T-helper 2 cell (primary cell): ENCODE measurements at places on chromosomes 13 and 19.

DNA sequence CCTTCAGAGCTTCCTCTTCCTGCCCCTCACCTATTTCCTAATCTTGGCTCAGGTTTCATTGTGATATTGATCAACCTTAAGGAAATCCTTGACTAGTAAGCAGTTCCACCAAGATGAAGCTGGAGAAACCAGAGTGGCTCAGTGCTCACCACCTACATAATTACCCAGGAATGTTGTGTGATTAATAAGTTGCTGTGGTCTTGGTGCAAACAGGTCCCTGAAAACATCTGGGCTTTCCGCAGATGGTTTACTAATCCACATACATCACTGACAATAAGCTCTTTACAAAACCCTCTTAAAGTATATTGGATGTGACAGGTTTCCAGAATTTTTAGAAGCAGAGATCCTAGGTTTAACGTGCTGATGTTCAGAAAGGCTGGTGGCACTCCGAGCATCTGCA, 8.6 kb upstream of the SERP2 start:
- no peak for DNase-seq

DNA sequence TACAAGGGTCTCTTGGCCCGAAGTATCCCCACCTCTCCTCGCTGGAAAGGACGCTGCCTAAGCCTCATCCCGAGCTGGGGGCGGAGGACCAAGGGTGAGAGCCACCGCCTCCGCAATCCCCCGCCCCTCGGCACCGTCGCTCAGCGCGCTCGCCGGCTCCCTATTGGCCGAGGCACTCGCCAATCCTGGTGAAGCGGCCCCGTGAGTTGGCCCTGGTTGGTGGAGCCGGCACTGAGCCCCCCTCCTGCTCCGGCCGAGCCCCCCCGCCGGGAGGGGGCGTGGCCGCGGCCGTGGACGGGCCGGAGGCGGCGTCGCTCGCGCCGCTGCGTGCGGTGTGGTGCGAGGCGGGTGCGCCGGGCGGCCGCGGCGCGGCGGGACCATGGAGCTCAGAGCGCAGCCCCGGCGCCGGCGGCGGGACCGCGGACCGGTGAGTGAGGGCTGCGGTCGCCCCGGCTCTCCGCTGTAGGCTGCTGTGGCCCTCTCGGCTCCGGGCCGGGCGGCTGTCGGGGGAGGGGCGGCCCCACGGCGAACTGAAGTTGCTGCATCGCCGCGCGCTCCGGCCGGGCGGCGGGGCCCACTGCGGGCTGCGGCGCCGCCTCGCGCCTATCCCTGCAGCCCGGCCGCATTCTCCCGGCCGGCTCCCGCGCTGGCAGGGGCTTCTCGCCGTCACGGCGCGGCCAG, at the start of gene WASF3:
WASF3 (plus strand) TSS at position 291 of the 681 bp plus-strand sequence. CDS start 84,588 bp downstream, outside the sequence.
- DNase-seq, result no peak

DNA sequence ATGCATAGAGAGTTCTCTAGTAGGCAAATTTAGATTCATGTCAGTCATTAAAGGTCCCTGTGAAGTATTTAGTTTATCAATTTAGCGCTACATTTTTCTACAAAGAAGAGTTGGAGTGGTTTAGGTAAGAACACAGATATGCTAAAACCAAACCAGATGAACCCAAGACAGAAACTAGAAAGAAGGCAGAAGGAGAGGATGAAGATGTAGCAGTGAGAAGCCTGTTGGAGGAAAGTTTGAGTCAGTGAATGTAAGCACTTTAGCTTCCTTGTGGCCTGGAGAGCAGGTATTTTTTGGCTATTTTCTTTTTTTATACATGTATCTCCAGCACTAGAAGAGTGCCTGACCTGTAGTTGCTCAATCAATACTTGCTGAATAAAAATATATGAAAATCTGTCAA, 223.7 kb downstream of the KCNRG start:
- no peak for DNase-seq

DNA sequence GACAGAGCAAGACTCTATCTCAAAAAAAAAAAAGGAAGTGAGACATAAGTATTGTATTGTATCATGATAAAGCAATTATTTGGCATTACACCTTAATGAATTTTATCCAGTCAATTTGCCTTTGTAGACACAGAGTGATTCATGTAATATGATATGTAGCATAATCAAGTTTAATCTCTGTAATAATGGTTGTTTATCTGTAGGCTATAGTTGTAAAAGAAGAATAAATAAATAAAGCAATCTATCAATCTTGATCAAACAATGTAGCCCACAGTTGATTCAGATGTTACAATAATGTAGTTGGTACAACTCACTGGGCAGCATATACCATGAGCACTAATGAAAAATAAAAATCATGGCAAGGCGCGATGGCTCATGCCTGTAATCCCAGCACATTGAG, 28.5 kb upstream of the CEACAM20 start:
- no peak for DNase-seq

GRCh38 chr13:79668201-79668752, 187.3 kb downstream of the NDFIP2 start:
- no peak for DNase-seq

DNA sequence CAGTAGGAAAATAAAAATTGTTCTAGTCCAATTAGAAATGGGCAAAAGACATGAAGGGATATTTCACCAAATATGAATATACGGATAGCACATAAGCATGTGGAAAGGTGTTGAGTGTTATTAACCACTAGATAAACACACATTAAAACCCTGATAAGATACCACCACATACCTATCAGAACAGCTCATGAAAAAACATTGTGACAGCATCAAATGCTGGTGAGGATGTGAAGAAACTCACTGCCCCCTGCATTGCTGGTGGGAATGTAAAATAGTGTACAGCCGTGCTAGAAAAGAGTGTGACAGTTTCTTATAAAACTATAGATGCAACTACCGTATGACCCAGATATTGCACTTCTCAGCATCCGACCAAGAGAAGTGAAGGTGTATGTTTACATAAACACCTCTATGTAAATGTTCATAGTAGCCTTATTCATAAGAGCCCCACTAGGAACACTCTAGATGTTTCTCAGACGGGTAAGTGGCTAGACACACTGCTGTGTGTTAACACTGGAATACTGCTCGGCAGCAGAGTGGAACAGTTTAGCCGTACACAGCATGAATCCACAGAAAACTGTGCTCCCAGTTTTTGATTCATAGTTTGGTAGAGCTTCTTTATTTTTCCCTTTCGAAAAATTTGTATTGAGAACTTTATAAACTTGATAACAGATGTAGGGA, 321.1 kb downstream of the MYO16 start:
- no peak for DNase-seq

DNA sequence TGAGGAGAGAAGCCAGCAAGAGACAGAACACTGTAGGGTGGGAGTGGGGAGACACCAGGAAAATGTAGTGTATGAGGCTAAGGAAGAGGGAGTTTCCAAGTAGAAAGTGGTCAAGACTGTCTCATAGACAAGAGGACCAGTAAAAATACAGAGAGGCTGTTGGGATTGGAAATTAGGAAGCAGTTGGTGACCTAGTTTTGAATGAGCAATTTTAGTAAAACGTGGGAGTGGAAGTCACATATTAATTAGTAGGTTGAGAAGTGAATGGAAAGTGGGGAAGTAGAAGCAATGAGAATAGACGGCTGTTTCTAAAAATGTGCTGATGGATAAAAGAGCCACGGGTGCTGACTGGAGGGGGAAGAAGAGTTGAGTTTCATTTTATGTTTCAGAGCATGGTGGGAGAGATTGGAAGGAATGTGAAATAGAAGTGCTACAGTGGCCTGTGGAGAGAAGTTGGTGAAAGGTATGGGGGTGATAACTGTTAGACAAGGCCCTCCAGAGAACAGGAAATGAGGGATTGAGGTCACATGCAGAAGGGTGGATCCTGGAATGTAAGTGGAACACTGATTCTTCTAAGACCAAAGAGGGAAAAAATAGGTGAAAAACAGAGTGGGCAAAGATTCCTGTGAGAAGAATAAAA, 247.3 kb downstream of the MTUS2 start:
- no peak for DNase-seq

DNA sequence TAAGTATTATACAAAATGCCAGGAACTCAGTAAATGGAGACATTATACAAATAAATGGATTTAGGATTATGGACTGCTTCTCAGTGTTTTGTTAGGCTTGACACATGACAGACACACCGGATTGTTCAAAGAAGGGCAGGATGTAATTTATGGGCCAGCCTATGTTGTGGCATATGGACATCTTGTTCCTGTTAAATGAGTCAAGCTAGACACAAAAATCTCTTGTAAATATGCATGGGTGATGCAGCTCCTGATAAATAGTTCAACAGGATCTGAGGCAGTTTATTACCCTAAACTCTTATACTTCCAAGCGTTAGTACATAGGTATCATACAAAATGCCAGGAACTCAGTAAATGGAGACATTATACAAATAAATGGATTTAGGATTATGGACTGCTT, 502.3 kb downstream of the TBC1D4 start:
- no peak for DNase-seq

DNA sequence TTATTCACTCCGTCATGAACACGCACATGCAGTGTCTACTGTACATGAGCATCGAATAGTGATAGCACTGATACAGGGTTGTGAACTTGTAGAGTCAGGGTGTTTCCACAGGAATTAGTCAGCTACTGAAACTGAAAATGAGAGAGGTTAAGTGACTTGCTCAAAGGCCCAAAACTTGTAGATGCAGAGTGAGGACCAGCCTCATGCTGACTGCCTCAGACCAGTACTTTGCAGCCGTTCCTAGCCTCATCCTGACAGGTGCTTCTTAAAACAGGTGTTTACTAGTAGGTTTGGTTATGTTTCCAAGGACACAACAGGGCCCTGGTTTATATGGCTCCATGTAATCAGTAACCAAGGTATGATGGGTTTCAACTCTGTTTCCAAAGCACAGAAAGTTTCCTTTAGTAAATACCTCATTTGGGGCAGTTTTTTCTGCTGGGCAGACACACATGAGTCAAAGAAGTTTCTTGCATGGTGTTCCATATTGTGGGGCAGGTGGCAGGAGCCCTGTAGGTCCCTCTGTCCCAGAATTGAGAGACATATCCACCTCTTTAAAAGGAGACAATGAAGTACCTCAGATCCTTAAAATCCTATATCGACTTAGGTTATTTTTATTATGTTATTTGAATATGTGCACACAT, 16.0 kb downstream of the FGF9 start:
- no peak for DNase-seq

GRCh38 chr19:46537136-46538097, 41.8 kb upstream of the PNMA8B start:
- DNase-seq, result no peak

DNA sequence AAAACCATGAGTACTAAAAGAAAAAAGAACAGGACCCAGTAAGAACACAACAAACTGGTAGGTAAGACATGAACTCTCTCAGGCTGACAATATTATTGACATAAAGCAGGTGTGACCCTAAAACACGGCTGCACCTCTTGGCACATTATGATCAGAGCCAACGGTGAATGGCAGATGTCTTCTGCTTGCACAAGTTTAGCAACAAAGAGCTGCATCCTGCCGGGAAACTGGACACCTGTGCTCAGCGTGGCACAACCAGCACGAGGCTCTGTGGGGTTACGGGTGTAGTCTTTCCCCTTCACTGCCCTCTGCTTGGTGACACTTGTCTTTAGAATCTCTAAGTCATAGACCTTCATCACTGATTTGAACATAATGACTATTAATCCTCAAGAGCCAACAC, 97.9 kb downstream of the DOCK9 start:
- DNase-seq, result no peak

GRCh38 chr19:35727053-35727955, 9.5 kb downstream of the KMT2B start:
- no peak for DNase-seq

DNA sequence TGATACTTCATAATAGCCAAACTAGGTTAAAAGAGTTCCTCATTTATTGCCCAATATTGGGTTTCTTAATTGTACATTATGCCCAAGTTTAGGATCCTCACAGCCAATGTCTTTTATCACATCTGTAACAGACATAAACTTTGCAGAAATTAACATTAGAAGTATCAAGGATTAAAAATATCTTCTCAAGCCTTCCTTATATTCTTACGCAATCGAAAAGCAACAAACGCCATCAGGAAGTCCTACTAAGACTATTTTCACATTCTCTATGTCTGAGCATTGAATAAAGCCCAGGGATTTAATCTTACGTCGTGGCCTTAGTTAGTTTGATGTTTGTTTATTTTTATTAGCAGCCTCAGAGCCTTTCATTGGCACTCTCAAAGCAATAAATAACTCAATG, 1660.4 kb upstream of the MIR17HG start:
- DNase-seq, result no peak

DNA sequence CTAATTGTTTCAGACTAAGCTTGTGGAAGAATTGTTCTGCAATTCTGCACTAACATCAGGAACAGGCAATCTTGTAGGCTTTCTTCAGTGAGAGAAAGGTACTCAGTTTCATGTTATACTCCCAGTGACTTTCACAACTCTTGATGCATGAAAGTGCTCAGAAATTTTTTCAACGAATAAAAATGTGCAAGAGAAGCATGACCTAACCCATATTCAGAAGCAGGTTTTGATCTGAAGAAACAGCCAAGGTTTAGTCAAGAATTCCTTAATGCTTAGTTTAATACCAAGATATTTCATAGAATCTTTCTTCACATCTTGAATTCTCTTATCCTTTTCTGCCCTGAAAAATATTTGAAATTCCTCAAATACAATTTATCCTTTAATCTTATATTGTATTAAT, 197.2 kb upstream of the CSNK1A1L start:
- no peak for DNase-seq

DNA sequence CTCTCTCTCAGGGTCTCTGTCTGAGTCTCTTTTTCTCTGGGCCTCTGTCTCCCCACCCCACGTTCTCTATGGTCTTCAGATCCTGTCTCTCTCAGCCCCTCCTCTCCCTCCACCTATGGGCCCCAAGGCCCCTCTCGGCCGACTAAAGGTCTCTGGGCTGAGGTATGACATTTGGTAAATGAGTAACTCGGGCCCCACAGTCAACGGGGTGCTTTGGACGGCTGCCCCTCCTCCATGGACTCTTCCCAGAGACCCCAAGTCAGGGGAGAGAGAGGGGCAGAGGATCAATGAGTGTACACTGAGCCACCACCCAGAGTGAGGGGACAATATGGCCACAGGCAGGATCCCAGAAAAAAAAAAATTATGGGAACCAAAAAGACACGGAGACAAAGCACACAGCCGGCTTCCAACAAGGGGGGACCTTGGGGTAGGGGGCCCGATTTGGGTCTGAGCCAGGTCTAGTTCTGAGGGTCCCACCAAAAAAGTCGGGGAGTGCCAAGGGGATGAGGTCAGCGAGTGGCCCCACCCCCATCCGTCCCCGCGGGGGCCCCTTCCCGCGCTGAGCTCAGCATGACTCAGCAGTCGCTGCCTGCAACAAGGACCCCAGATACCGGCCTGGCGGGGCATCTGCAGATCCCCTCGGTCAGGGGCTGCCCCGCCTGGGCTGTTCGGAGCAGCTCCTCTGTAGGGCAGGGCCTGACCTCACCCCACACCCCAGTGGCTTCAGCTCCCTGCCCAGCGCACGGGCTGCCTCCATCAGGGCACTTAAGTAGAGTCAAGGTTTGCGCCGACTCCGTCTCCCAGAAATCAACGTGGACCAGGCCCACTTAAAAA, 1.5 kb upstream of the FTL start:
- peak; percentile 42 for DNase-seq

- DNase-seq, result no peak
Measured at GRCh38 chr13:65843314-65843731, 1386.8 kb downstream of the PCDH9 start.

GRCh38 chr13:51797664-51798488, 6.1 kb downstream of the DHRS12 start:
- DNase-seq, result no peak
